ENCODE measurements at places on chromosomes 7 and 10.

DNA sequence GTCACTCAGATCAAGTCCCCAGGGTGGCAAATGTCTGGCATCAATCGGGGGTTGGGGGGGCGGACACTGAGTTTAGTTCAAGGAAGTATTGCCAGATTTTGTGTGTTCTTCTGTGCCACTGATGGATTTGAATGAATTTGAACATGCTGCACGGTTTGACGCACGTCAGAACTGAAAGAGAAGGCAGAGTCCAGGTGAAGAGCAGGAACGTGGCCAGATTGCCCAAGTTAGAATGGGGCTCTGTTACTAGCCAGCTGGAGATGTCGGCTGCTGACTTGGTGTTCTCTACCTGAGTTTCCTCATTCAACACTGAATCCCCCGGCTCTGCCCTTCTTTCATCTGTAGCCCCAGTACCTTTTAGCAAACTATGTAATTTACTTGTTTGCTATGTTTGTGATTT, 180.2 kb downstream of the PRKCQ start:
- DNase-seq = no peak

GRCh38 chr10:97656777-97657176, 16.3 kb downstream of the PI4K2A start:
- DNase-seq = no peak

GRCh38 chr7:22429386-22429785, 70.6 kb downstream of the STEAP1B start:
- no peak for DNase-seq

DNA sequence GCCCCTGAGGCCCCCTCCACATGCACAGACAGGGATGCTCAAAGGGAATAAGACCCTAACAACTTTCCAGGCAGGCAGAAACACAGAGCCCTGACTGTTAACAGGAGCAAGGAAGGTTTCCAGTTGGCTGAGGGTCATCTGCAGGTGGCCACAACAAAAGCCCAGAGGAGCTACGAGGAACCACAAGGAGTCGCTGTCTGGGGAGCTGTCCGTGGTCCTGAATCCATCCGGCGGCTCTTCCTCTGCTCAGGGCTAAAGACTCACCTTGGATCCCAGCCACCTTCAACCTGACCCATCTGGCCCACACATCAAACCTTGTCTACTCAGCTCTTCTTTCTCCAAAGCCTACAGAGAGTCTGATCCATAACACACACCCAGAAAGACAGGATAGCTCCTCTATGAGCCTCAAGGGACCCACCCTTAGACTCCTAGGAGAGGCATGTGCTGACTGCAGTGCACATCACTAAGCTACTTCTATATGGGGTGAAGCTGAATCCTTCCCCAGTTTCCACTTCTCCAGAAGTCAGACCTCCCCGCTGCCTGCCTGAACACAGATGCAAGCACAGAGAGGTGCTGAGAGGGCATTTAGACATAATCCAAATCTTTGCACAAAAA, 104.0 kb downstream of the SLIT1 start:
- no peak for DNase-seq

DNA sequence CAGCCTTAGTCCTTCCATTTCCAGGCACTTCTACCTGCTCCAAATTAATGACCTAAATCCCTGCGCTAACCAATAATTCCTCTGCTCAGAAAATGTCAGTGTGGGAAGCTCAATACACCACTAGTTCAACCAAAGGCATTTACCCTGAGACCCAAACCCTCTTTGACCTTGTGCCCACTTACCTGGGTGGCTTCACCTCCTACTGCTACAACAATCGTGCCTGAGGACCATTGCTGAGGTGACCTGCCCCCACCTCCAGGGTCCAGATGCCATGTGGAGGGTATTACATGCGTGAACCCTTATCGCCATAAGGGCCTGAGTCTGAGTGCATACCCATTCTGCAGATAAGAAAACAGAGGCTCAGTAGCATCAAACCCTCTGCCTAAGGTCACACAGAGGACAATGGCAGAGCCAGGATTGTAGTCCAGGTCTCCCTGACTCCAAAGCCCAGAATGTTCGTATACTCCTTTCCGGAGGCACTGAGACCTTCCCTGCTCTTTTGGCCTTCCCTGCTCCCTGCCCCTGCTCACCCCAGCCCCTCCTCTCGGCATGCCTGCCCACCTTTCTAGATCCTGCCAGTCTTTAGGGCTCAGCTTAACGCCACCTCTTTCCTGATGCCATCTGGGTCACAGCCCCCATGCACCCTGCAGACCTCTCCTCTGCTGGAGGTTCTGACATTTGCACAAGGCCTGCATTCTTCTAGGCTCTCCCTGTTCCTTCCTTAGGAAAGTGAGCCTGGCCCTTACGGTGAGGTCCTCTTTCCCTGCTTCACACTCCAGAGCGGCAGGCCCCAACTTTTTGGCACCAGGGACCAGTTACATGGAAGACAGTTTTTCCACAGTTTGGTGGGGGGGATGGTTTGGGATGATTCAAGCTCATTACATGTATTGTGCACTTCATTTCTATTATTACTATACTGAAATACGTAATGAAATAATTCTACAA, 94.9 kb downstream of the CHST15 start:
- DNase-seq = no peak

- no peak for DNase-seq
Observed at GRCh38 chr7:148289630-148290029, 300.9 kb upstream of the C7orf33 start.

DNA sequence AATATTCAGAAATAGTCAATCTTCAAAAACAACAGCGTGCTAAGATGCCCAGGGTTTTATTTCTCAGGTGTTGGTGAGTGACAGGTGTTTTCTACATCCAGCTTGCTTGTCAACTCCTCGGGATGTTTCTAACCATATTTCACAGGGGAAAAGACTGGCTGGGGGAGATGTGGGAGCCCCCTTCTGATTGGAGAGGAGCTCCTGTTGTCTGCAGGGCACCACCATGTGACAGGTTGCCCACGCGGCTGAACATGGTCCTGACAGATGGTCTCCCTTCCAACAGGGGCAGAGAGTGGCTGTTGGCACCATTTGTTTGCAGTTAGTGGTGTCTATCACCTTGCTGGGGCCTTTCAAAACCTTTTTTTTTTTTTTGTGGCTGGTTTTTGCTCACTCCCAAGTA, 16.5 kb upstream of the GPR26 start:
- no peak for DNase-seq

DNA sequence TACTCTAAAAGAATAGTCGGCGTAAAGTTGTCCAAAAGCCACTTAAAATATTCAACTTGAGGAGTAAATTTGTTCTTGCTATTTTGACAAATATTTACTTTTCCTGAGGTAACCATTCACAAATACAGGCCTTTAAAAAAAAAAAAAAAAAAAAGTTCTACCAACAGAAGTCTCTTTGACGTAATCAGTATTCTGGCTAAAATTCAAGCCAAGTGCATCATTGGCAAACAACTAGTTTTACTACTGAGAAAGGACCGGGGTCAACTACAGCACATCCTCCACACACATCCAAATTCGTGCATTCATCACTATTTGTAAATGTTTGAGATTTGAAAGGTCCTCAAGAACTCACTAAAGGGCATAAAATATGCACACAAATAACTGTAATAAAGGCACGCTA, 2.0 kb downstream of the OAT start:
- DNase-seq = no peak

DNA sequence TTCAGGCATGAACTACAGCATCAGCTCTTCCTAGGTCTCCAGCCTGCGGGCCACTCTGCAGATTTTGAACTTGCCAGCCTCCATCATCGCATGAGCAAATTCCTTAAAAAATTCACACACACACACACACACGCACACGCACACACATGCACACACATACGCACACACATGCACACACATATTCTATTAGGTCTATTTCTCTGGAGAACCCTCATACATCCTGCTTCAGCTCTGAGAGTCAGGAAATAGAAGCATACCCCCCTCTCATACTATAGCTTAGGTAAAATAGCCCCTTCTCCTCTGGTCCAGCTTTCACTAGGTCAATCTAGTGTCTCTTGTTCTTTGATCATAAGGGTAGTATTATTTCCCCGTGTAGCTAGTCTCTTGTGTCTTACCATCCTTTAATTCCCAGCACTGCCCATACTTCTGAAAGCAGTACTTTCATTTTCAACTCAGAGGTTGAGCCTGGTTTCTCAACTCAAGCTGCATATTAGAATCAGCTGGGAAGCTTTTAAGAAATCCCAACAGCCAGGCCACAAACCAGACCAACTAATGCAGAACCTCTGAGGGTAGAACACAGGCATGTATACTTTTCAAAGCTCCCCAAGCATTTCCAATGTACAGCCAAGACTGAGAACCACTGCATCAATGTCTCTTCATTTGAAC, 30.9 kb upstream of the ITGB8 start:
- no peak for DNase-seq

DNA sequence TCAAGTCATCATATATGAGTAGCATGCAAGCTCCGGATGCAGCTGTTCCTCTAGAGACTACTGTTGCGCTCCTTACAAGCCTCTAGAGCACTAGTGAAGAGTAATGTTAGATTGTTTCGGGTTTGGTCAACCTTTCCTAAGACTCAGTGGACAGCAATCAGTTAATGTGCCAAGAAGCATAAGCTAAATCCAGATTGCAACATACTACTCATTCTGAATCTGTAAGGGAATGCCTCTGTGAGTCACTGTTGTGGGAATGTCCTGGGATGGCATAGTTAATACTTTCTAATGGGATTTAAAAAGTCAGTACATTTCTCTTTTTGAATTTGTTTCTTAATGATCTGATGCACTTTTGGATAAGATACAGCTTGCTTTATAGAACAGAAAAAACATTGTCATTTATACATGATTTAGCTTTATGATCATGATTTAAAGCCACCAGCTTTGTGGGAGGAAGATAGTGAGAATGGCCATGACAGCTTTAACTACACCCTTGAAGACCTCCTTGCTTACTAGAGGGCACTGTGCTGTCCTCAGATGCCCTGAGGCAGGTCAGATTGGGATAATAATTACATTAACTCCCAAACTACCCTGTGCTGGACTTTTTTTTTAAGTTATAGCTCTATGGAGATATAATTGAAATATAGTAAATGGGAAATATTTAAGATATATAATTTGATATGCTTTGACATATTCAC, 138.4 kb downstream of the SDK1 start:
- DNase-seq = no peak

GRCh38 chr7:151869455-151869854, 7.5 kb downstream of the PRKAG2 start:
- no peak for DNase-seq

- DNase-seq = no peak
Observed at GRCh38 chr10:69803809-69804208, 2.1 kb downstream of the COL13A1 start.

GRCh38 chr10:126083009-126083408, 186.6 kb downstream of the FANK1 start:
- no peak for DNase-seq

DNA sequence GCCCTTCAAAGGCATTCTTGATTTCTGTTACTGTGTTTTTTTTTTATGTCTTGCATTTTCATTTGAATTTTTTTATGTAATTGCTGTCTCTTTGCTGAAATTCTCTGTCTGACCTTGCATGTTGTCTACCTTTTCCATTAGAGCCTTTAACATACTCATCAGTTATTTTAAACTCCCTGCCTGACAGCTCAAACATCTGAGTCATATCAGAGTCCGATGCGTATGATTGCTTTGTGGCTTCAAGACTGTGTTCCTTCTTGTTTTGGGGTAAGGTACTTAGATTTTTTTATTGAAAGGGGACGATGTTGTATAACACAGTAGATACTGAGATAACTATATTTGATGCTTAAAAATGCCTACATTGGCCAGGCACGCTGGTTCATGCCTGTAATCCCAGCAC, 9.7 kb upstream of the TARP start:
- no peak for DNase-seq

GRCh38 chr7:75072981-75073283, 670 bp downstream of the RCC1L start:
- no peak for DNase-seq

DNA sequence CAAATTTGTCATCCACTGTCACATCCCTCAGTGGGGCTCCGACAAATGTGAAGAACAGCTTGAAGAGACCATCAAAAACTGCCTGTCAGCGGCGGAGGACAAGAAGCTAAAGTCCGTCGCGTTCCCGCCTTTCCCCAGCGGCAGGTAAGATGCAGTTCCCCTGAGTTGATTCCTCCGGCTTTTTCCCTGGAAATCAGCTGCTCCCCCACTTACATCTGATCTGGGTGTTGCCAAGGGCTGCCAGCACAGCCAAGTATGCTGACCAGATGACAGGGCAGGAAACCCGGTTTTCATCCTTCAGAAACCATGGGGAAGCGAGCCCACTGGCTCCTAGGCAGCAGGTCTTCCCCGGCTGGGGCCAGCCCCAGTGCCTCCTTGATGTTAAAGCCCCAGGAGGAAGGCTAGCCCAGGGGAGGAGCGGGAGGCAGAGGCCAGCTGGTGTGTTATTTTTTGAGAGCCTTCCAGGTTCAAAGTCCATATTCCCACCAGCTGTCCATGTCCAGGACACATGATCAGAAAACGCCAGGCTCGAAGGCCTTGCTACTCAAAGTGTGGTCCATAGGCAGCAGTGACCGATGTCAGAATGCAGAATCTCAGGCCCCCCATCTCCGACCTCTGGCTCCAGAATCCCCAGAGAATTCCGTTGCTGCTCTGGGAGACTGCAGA, 23.4 kb downstream of the AIFM2 start:
- DNase-seq = no peak

- DNase-seq = no peak
Observed at GRCh38 chr10:91976317-91977051, 52.9 kb downstream of the BTAF1 start.

DNA sequence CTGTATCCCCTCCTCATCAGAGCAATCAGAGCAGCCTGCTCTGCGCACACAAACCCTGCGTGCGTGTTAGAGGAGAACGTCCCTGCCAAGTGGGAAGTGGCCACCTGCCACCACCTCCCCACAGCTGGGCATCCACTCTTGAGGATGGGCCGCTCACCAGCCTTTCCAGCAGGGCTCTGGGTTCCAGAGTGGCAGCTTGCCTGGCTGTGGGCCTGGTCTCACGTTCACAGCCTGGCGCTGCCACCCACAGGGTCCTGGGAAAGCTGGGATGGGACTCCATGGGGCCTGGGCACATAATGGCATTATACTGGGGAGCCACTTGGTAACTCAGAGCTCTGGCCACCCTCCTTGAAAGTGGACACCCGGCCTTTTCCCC, 151.1 kb upstream of the PPP2R2D start:
- no peak for DNase-seq

DNA sequence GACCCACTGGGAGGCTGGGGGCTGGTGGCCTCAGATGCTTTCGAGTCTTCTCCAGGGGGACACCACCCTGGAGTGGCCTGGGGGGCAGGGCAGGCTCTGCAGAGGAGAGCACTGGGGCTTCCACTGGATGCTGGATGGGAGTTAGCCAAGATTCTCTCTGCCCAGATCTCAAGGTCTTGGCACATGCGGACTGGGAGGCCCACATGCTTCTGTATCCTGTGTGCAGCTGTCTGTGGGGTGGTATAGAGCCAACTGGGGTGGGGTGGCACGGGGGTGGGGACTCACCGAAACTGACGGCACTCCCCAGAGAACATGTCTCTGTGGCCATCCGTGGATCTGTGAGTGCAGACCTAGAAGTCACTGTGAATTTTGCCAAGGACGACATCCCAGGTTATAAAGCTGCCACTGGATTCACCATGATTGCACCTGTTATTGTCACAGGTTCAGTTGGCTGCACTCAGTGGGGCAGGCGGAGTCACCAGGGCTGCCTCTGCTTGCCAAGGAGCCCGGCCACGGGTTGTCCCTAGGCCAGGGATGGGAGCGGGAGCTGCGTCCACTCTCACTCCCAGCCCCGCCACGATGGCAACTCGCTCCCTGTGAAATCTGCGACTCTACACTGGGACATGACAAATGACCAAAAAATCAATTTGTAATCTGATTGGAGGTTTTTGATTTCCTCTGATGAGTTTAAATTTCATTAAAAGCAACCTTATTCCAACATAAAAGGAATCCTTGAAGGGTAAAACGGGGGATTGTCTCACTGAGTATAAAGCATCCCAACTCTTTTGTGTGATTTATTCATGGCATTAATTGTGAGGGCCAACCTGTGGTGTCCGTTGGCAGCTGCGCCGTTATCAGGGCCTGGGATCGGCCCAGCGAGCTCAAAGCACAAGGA, 131.3 kb downstream of the EBF3 start:
- DNase-seq = no peak
